ENCODE measurements at places on chromosomes 1 and 21.

- no peak for DNase-seq
Measured at GRCh38 chr1:214739621-214740238, 136.7 kb downstream of the CENPF start.

DNA sequence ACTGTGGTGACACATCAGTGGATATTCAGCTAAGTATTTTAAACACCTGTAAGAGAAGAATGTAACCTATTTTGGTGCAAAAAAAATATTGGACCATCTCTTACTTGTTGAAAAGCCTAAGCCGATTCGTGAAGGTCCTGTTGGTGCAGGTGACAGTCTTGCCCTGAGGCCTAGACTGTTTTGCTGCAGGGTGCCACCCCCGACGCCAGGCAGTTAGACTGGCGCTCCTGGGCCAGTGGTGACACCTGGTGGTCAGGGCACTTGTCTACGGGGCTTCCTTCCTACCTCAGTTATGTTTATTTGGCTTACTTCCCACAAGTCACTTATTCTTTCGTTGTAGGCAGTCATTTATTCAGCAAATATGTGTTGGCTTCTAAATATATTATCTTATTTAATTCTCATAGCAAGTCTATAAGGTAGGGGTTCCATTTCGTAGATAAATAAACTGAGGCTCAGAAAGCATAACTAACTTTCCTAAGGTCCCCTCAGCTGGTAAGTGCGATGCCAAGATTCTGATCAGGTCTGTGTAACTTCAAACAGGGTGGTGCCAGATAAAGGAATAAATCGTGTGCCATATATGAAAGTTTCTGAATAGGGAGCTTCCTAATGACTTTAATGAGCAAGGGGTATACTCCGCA, 1.9 kb downstream of the EEIG2 start:
- DNase-seq: peak; percentile 69

DNA sequence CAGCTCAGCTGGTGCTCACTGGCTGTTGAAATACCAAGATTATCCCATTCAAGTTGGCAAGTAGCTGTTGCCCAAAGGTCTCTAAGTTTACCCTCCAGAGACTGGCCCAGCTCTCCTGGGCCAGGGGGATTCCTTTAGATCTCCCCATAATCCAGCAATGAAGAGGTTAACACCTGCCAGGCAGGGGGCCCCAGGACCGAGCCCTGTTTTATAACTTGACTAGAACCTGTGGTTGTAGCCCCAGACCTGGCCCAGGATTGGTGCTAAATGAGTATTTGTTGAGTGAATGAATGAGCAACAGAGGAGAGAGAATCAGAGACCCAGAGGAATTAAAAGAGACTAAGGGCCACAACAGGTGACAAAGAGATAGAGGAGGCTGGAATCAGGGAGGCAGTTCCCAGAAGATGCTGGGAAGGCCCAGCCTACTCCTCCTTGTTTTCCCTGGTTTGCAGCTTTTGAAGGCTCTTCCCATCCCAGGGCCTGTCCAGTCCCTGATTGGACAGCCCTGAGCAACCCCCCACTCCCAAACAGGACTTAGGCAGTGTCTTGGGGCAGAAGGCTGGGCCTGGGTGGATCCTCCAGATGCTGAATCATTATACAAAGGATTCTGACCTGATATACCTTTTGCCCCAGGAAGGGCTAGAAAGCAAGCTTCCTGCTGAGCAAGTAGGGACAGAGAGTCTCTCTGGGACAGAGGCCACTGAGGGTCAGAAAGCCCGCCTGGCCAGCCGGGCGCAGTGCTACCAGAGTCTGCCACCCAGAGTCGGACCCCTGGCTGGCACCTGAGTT, 2.4 kb upstream of the RHBG start:
- no peak for DNase-seq

DNA sequence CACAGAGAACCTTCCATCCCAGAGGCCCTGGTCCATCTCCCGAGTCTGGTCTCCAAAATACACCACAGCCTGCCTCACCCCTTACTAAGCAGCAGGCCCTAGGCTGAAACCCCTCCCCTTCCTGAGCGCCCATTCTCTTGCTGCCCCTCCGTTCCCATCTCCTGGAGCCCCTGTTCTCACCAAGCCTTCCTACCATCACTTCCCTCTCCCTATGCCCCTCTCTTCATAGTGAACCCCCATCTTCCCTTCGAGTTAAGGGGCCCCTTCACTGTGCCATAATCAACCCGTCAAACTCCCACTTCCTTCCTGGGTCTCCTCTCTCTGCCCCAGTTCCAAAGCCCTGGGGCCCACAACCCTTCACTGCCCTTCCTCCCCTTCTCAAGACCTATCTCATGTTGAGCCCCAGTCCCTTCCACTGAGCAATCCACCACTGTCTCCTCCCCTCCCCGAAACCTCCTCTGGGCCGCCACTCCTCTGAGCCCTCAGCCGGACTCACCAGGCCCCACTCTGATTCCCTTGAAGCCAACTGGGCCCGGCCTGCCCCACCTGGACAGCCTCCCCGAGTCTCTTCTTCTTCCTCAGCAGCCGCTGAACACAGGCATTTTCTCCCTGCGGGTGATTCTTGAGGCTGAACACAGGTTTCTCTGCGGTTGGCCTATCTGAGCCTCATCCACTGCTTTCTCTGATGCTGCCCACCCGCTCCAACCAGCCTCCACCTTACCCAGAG, 42.2 kb upstream of the WASF2 start:
- no peak for DNase-seq

DNA sequence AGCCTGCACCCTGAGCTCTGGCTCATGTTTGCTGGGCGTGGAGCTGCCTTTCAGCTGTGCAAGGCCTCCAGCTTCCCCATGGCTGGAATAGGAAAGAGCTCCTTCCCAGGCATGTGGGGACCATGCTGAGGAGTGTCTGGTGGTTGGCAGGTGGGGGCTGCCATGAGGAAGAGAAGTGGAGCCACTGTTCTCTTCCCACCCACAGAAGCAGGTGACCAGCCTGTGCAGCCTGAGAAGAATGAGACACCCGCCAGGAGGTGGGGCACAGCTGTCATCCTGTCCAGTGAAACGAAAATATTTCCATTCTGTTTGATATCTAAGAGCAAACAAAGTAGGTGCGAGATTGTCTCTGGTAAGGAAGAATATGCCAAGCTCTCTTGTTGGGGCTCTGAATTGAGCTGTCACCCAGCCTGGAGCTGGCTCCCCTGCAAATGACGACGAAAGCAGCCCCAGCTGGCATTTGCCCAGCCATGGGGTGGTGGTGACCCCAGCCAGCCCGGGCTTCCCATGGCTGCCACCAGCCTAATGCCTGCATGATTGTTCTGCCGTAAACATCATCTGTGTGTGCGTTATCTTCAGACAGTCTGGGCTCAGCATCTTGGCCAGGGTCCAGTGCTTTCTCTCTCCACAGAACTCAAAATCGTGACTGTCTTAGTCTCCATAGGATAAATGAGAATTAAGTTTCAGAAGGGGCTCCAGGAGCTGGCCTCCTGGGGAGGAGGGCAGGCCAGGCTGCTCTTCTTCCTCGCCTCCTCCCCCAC, 429.8 kb upstream of the VAMP3 start:
- no peak for DNase-seq

DNA sequence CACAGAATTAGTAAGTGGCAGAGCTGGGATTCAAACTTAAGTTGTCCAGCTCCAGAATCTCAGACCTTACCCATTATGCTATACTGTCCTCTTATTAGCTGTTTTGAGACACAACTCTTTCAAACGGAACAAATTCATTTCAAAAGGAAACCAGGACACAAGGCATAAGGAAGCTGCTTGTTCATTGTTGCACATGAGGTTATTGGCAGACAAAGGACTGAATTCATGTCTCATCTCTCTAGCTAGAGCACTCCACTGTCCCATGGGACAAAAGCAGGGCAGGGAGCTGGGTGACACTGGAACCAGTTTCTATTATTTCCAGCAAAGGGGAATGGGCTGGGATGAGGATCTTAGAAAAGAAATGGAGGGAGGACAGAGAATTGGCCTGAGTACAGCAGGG, 26.4 kb downstream of the CHI3L2 start:
- no peak for DNase-seq

GRCh38 chr1:70146488-70146887, 58.9 kb downstream of the LRRC40 start:
- no peak for DNase-seq

DNA sequence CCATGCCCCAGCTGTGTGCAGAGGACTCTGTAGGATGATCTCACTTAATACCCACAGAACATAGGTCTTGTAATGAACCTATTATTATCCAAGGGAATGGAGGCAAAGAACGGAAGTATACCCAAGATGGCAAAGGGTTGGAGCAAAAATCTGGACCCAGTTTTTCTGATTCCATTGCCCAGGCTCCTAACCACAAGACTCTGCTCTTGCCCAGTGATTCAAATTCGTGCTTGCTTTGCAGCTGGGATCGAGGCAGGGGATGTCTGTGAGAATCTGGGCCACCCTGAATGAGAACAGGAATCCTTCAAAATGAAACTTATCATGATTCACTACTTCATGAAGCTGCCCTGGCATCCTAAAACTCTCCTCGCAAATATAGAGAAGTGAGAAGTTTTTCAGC, 97.5 kb upstream of the KCNJ6 start:
- DNase-seq: no peak

- DNase-seq: no peak
Measured at GRCh38 chr1:174922121-174922520, 77.6 kb upstream of the CACYBP start.

- DNase-seq: no peak
Measured at GRCh38 chr1:183597656-183598347, 7.5 kb upstream of the NCF2 start.

- no peak for DNase-seq
Measured at GRCh38 chr1:239711768-239712167, 325.4 kb downstream of the CHRM3 start.

- DNase-seq: no peak
Measured at GRCh38 chr21:41665766-41666595, 100.9 kb downstream of the RIPK4 start.

DNA sequence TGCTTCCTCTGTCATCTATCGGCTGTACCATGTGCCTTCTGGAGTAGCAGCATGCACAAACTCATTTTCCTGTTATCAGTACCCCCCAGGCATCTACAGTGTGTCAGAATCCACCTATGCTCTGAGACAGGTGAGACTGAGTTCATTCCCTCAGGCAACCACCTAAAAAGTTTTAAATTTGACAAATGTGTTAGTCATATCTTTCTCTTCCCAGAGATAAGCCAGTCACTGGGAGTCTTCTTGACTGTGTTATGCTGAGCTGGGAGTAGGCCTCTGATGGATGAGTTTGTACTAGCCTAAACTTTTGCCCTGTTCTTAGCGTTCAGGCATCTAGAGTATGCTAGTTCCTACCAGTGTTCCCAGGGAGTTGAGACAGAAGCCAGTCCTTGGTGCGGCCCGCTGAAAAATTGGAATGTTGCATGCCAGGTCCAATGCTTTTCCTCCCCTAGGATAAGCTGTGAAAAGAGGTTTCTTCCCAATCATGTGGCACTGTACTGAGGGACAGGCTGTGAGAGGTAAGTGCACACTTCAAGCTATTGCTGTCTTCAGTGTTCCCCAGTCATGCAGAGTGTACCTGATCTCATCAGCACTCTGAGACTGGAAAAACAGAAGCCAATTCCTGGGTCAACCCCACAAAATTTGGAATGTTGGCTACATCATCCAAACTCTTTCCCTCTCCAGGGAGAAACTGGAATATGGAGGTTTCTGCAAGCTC, 1202.3 kb downstream of the NCAM2 start:
- DNase-seq: no peak

DNA sequence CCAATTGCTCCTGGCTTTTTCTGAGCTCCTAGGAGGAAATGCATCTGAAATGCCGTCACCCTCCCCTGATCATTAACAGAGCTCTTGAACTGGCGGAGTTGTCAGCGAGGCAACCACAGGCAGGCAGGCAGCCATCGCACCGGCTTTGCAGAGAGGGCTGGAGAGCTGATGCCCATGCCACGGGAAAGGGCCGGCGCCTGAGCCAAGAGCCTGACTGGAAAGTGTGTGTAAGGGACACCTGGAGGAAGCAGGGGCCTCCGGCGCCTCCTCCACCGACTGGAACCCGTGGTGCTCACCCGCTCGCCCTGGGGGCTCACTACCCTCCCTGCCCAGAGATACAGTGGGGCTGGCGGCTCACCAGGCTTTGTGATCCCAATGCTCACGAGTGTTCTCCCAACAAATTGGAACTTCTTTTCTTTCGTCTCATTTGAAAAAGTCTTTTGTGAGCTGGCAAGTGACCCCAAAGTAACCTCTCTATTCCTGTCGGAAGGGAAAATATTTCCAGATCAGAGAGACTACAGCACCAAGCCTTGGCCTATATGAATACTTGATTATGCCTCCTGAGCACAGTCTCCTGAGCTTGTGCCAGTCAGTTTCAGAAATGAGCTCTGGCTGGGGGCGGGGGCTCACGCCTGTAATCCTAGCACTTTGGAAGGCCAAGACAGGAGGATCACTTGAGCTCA, 97.7 kb upstream of the SLC25A33 start:
- no peak for DNase-seq

GRCh38 chr1:29576510-29576909, 340.2 kb downstream of the PTPRU start:
- no peak for DNase-seq

All from LNCaP clone FGC (cell line).